ENCODE measurements at places on chromosomes 2 and 18. TPM values are rescaled to one million over a fixed set of nuclear protein-coding genes. Genes with fewer than 3 reads are reported as not detected.

Gene FAM161A
- total RNA-seq: 2.0 TPM

Gene C2orf78
- not detected for total RNA-seq

Gene MITD1
- total RNA-seq: 27.7 TPM

GRCh38 chr2:164815071-164815793, 26.4 kb downstream of the COBLL1 start:
- no peak for DNase-seq

DNA sequence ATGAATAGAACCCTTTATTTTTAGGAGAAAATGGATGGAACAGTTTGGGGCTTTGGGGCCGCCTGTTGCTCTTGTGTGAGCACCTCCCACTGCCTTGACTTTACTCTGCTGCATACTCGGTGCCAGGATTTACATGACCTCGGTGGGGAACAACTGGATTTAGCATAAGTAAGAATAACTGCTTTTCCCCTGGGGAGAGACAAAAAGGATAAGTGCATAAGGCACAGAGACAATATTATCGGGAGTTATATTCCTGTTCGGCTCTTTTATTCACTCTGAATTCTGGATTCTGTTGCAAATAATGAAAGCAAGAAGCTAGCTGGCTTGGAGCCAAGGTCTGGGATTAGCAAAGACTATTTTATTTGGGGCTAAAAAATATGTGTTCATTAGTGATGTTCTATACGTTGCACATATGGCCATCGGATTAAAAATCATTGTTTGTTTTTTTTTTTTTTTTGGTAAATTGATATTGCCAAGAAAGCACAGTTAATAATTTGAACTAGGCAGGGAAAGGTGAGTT, 69.8 kb downstream of the CYBRD1 start:
- DNase-seq: no peak

DNA sequence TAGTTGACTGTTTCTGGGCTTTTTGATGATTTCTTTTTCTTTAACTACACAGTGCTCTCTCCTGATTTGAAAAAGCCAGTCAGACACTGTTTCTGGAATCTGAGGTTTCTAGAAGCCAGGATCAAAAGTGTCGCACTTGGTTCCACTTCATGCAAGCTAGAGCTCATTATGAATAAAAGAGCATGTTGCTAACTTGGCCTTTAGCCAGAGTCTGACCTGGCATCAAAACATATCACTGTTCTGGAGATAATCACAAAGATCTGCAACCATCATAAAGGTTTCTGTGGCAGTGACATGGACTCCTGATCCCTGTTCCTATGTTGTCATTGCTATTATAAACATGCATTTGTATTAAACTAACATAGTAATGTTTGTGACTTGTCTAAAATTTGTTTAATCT, 76.1 kb upstream of the MAPRE2 start:
- DNase-seq: peak; percentile 3

GRCh38 chr2:138853296-138853695, 73.1 kb upstream of the NXPH2 start:
- DNase-seq: no peak

- peak; percentile 35 for DNase-seq
These were observed 1.2 kb downstream of the PTPN4 start for GRCh38 chr2:119760956-119761275.

GRCh38 chr2:199219551-199219950, 238.2 kb downstream of the SATB2 start:
- no peak for DNase-seq

Gene CDH20
- total RNA-seq: not detected

- DNase-seq: no peak
These were observed 23.8 kb upstream of the TXNDC2 start for GRCh38 chr18:9861933-9862332.

Gene LINC00305
- not detected for total RNA-seq

Gene HOXD12
- total RNA-seq: not detected

Gene SLC25A12
- total RNA-seq: 12.1 TPM

DNA sequence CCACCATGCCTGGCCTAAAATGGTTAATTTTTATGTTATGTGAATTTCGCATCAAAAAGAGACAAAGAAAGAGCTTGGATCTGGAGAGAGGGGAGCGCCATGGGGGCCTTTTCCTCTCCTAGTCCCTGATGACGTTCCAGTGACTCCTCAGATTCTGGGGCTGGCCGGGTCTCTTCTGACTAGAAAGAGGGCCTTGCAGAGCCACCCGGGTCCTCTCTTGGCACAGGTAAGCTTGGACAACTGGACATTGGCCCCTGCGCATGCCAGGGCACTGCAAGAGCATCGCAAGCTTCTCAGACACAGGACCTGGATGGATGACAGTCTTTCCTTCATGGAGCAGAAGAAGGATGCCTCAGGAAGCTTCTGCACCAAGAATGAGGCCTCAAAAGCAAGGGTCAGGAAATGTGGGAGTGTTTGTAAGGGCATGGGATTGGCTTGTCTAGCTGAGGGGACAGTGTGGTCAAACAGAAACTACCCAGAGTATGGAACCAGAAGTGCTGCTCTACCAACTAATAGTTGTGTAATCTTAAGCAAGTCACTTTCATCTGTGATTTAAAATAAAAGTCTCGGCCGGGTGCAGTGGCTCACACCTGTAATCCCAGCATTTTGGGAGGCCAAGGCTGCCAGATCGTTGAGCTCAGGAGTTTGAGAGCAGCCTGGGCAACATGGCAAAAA, 35.2 kb downstream of the FOSL2 start:
- no peak for DNase-seq

Gene CNDP1
- not detected for total RNA-seq

DNA sequence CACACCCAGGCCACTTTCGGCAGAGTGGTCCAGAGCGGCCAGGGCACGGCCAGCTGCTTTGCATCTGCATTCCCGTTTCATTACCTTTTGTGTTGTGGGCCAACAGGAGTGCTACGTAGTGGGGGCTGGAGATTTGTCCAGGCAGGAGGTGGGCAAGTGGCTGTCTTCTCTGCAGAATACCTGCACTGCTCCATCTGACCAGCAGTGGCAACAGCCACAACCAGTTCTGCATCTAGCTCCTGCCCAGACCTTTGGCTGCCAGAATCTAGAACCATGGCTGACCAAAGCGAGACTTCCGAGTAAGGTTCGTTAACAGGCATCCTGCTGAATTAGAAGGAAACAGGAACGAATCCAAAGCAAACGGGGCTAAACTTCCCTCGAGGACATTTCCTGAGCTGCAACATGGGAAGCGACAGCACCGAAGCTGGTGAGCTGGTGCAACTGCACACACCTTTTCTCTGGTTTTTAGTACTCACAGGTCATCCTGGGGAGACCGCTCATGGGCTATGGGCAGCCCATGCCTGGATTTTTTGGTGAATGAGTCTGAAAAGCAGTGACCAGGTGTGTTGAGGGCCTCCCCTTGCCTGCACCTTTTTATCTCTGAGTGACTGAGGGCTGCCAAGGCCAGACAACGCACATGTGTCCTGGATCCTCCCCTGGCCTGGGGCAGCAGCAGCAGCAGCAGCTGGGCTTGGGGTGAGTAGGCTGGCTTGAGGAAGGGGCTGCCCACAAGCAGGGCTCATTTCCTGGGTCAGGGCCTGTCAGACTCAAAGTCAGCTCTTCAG, 10.5 kb downstream of the GDF7 start:
- no peak for DNase-seq

DNA sequence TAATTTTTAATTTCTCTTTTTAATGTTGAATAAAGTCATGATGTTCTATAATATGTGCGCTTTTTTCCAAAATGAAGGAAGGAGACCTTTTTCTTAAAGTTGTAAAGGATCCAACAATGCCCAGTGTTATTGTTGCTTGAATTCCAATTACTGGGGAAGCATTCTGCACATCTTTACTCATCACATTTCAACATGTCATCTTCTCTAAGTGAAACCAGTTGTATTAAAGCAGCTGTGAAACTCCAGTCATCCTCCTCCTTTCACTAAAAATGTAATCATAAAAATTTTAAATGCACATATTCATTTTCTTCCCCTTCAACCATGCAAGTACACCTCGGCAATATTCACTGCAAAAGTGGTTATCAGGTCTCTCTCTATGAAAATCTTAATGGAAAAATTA, 722.7 kb downstream of the TSN start:
- no peak for DNase-seq

GRCh38 chr2:172900871-172901270, 165.2 kb downstream of the RAPGEF4 start:
- DNase-seq: no peak

DNA sequence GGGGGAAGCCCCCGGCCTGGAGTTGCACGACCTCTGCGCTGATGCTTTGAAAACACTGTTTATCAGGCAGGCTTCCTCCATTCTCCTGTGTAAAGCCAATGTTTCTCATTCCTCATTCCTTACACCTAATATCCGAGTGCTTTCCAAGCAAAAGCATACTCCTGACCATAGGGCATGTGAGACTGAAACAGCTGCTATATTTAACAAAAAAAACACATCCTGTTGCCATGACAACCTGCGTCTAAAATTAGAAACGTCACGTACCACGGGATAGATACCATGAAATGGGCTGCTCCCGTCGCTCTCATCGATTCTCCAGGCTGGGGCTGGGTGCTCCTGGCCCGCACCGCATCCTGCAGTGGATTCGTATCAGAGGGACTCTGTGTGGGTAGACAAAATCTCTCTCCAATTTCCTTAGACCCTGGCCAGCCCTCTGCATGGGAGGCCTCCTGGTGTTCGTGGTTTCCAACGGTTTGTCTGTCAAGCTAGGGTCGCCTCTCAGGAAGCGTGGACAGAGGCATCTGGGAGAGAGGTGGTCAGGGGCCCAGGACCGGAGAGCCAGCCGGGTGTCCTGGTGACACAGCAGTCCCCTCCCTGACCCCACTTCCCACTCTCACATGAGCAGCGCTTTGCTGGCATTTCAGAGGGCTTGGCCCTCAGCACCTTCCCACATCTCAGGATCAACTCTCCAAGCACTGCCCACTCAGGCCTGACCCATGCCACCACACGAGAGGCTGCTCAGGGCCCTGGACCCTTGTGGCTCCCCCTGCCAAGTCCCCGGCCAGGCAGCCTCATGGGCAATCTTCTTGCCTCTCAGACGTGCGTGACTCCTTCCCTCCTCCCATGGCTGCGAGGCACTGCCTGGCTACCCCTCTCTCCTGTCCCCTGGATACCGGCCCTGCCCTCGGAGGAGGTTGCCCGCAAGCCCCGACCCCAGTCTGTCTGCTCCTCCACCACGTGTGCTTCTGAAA, 268.1 kb downstream of the NDUFA10 start:
- no peak for DNase-seq

DNA sequence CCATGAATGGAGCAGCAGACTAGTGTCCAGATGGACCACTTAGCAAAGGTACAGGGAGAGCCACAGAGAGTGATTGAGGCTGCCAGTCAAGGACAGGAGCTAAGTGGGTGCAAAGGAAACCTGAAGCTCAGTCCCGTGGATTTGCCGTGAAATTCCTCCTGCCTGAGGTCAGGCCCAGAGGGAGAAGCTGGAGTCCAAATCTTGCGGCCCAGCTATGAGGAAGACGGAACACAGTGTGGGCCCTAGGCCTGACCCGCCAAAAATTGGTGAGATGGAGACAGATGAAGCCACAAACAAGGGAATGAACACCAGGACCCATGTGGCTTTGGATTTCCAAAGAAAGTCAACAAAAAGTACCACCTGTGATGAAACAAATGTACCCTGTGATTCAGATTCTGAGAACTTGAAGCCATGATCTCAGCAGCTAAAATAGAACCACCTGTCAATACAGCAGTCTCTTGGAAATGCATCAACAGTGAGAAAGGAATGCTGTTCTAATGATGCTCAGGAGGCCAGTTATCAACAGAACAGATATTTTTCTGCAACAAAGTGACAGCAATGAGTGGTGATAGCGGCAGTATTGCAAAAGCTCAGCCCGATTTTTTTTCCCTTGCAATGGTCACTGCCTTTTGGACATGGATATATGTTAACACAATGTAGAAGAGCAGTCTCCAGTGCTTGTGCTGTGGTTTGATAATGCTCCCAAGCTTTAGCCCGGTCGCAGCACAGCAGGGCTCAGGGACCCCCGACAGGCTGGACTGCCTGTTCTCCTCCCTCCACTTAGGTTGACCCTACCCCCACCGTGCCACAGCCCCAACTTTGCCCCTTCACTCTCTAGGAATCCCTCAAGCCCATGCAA, 10.7 kb downstream of the COL6A3 start:
- DNase-seq: no peak

GRCh38 chr2:172198908-172199307, 96.2 kb upstream of the DLX2 start:
- no peak for DNase-seq

- no peak for DNase-seq
These were observed 16.9 kb downstream of the QPCT start for GRCh38 chr2:37361216-37361815.

DNA sequence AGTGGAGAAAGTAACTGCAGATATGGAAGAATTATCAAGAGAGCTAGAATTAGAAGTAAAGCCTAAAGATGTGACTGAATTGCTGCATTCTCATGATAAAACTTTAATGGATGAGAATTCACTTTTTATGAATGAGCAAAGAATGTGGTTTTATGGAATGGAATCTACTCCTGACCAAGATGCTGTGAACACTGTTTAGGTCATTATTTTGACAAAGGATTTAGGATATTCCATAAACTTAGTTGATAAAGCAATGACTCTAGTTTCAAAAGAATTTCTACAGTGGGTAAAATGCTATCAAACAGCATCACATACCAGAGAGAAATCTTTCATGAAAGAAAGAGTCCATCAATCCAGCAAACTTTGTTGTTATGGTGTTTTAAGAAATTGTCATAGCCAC, 1317.7 kb upstream of the ACVR2A start:
- no peak for DNase-seq

Gene KRTCAP3
- 0.51 TPM for total RNA-seq

Gene MREG
- total RNA-seq: 3.9 TPM

Gene PAX8
- total RNA-seq: 0.68 TPM

DNA sequence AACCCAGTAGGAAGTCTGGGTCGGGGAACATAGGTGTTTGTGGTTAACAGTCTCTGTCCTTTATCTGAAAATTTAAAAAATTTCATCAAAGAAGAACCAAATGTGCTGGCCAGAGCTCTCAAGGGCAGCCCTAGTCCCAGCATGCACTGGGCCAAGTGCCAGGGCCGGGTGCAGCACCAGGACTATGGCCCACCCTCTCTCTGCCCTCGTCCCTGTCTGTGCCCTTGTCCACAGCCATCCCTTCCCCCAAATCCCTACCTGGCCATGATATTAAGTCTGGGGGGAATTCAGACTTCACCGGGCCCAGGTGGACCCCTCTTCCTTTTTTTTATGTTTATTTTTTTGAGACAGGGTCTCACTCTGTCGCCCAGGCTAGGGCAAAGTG, 14.4 kb upstream of the ZFP36L2 start:
- no peak for DNase-seq

- DNase-seq: no peak
These were observed 65.6 kb upstream of the REV1 start for GRCh38 chr2:99555404-99555803.

- DNase-seq: no peak
These were observed 289.5 kb upstream of the SLC14A2 start for GRCh38 chr18:45325778-45326177.

DNA sequence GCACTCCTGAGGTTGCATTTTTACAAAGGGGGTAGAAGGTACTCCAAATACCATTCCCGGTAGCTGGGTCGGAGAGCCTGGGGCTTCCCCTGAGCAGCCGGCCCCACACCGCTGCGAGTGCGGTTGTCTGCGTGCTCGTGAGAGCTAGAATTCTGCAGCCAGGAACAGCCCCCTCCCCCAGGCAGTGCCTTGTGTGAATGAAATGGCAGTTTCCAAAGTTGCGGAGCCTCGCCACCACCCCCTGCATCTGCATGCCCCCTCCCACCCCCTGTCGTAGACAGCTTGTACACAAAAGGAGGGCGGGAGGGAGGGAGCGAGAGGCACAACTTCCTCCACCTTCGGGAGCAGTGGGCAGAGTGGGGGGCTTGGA, 1.1 kb downstream of the MYCN start:
- DNase-seq: peak; percentile 16

Data from dermis blood vessel endothelial cell (primary cell).